ENCODE measurements at places on chromosomes 6 and 20. TPM values are rescaled to one million over a fixed set of nuclear protein-coding genes. Genes with fewer than 3 reads are reported as not detected.

C20orf141 gene
- not detected for total RNA-seq

ASXL1 gene
- 62.1 TPM for total RNA-seq

PCSK2 gene
- not detected for total RNA-seq

FOXC1 gene
- 12.1 TPM for total RNA-seq

PXDC1 gene
- total RNA-seq, result 61.5 TPM
